NB4 (cell line): ENCODE measurements at places on chromosomes 1 and 21.

DNA sequence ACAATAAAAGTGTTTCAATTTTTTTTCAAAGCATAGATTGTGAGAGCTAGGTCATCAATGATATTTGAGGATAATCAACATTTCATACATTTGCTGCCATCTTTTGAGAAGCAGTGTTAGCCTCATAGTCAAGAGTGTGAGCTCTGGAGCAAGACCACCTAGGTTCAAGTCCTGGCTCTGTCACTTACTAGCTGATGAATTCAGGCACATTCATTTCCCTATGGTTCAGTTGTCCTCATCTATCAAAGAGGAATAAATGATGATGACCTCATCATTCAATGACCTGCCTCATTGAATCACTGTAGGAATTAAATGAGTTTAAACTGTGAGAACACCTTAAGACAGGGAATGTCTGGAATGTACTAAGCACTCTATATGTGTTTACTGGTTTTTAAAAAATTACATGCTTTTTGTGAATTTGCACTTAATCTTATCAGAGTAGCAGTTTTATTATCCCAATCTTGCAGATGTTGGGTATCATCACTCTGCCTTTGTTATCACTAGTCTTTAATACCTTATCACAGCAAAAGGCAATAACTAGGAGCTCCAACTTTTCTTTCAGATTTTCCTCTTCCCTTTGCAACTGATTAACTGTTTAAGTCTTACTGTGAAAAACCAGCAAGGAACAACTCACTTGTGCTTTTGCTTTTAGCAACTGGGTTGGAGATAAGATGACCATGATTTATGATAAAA lies 47.4 kb downstream of the SLC30A10 start:
- DNase-seq: no peak

GRCh38 chr21:31848326-31848985 lies 24.4 kb upstream of the HUNK start:
- no peak for DNase-seq

DNA sequence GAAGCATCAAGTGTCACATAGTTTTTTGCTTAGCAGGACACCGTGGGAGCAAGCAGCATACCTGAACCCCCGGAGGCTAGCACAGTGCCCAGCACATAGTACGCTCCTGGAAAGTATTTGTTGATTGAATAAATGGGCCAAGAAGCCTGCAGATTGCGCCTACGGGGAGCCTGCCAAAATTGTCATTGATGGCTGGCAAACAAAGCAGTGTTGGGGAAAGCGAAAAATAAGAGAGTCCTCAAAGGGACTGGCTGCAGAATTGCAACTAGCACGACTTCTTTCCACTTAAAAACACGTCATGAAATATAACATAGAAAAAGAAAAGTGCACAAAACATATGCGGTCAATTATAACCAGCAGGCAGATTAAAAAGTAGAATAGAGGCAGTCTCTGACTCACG lies 125.2 kb upstream of the GALNT2 start:
- DNase-seq: no peak

DNA sequence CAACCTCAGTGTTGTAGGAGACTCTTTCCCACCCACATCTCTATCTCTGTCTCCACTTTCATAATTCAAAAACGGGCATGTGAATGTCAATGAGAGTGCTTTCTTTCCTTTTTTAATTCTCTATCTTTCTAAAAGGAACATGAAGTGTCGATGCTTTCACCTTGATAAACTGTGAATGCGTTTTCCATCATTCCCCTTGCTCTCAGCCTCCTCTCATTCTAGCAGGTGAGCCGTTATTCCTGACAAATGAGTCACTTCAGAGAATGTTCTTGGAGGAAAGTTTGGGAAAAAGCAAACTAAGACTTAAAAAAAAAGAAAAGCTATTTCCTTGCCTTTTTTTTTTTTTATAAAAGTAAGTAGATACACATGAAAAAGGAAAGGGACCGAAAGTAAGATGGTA lies 226.0 kb upstream of the C1orf87 start:
- no peak for DNase-seq

DNA sequence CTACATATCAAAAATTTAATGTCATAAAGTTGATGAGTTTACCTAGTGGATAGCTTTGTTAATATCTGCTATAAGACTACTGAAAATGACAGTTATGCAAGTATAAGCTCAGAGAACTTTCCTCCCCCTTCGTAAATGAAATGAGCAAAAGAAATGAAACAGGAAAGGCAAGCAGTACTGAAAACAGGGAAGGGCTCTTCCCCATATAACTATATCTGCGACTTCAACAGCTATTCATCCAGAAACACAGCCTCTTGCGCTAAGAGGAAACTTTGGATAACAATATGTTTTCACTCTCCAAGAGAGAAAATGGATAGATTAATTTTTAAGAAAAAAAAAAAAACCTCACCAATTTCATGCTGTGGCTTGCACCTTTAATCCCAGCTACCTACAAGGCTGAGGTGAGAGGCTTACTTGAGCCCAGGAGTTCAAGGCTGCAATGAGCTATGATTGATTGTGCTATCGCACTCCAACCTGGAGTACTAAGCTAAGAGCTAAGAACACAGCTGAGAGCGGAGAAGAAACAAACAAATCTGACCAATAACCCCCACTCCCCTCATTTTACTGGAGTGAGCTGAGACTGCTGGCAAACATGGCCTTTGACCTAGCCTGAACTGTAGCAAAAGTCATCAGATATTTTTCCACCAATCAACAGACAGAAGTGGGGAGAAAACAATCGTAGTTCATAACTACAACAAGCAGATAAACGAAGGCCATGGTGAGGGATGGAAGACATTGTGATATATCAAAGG lies 29.0 kb downstream of the METTL18 start:
- DNase-seq: no peak

DNA sequence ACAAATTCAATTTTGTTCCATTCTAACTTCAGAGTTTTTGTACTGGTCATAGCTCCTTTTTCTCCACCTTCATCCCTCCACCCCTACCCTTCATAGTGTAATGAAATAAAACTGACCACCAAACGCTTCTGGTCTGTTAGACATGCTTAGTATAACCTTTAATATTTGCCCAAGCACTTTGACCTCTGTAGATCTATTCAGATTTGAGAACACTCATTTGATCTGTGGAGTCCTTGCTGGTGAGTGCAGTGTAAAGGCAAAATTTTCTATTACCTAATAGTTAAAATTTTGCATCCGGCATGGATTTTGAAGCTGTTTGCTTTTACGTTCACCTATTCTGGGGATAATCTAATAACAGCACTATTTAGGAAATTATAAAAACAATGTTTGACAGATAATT lies 41.2 kb downstream of the TMEM200B start:
- no peak for DNase-seq

DNA sequence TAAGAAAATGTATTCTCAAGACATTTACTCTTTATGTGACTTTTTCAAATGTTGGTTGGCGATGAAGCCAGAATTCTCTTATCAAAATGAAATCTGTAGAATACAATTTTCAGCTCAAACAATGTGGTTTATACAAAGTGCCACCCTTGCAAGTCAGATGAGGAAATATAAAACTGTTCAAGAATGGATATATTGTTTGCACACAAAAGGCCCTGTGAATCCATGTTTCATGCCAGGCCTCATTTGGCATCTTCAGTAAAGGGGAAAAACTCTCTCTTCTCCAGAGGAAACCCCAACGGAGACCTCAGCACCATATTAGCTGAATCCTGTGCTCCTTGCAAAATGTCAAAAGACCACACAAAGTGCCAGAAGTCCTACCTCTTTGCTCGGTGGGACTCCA lies 310.4 kb downstream of the RRAGC start:
- DNase-seq: no peak

GRCh38 chr1:170200161-170200560 lies 54.4 kb downstream of the NTMT2 start:
- no peak for DNase-seq

GRCh38 chr21:28112511-28112910 lies 880.2 kb downstream of the LTN1 start:
- DNase-seq: no peak

- DNase-seq: peak; percentile 61
Measured at GRCh38 chr1:1014799-1015681, 1.7 kb downstream of the ISG15 start.

- no peak for DNase-seq
Measured at GRCh38 chr1:20987831-20988825, 188.6 kb downstream of the EIF4G3 start.

GRCh38 chr1:112507921-112508277 lies 866 bp upstream of the WNT2B start:
- DNase-seq: no peak

DNA sequence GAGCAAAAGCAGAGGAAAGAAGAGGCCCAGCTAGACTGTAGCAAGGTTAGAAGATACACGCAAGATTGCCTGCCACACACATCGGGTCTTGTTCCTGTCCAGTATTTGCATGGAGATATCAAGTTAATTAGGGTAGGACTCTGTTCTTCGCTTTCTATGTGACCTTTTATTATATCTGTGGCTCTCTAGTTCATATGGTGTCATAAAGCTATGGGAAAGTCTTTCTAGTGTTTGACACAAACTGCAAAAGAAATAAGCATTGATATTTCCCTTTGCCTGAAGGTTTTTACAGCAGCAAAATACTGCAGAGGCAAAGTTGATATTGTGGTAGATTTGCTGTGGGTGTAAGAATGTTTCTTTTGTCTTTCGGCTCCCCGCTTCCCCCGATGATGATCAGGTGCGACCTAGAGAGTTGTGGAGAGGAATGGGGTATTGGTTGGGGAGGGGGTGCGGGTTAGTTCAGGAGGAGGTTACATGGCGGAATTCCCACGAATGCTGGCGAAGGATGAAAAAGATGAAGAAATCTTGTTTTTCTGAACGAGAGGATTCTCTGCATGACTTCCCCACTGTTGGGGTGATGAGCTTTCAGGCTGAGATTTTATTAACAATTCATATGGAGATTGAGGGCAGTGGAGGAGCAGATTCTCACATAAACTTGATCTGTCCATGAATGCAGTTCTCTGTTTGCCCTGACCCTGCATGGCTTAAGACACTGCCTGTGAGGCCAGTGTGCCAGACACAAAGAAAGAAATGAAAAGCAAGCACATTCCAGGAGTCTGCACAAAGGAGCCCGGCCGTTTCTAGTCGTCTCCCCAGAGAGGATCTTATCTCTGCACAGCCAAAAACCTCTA lies 550.2 kb downstream of the USP25 start:
- DNase-seq: no peak

DNA sequence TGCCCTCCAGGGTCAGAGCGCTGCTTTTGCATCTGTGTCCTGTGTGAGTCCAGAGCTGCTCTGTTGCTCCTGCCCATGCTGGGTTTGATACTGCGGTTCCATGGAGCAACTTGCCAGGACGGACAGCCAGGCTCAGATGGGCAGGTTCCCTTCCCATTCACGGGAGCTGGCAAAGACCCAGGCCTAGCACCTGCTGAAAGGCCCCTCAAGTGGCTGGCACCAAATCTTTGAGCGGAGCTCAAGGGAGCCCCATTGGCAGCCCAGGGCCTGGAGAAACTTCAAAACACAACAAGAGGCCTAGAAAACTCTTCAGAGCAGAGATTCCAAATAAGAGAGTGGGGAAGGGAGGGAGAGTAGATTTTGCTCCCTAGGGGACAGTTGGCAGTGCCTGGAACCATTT lies 97.2 kb downstream of the ACTL8 start:
- DNase-seq: no peak

DNA sequence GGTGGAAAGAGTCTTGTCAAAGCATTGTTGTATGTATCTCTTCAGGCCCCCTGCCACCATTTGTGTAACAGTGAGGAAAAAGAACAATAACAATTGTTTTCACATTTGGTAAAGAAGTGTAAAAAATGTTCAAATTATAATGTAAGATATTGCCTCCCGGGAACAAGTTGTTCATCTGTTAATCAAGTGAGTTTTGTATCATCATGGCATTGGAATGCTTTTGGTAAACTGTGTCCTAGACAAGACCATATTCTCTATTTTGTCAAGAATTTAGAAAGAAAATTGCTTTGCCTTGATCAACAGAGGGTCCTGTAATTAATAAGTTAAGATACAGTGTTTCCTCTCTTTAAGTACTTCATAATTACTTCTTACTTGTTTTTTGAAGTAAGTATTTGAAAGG lies 692.0 kb upstream of the NR5A2 start:
- no peak for DNase-seq

- no peak for DNase-seq
Measured at GRCh38 chr1:37553598-37553926, 531 bp downstream of the SNIP1 start.

DNA sequence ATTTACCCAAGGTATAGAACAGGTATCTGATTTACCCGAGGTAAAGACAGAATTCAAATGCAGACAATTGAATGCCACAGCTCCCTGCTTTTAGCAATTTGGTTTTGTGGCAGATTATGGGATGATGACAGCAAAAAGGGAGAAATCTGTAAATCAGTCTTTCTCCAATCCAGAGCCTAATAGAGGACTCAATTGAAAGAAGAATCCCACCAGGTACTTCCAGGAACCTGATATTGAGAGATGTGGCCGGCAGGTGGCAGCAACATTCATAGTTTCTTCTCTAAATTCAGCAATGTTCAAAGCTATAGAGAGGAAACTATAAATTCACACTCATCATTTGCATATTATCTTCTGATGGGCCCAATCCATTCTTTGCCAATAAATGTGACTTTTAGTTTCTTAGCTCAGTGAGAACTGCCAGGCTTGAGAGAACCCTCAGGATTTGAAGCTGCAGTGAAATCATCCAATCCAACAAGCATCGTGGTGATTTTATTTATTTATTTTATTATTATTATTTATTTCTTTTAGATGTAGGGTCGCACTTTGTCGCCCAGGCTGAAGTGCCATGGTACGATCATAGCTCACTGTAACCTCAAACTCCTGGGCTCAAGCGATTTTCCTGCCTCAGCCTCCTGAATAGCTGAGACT lies 9.8 kb upstream of the PHACTR4 start:
- DNase-seq: peak; percentile 76

- DNase-seq: peak; percentile 61
Measured at GRCh38 chr1:154485106-154485505, 16.9 kb upstream of the TDRD10 start.

DNA sequence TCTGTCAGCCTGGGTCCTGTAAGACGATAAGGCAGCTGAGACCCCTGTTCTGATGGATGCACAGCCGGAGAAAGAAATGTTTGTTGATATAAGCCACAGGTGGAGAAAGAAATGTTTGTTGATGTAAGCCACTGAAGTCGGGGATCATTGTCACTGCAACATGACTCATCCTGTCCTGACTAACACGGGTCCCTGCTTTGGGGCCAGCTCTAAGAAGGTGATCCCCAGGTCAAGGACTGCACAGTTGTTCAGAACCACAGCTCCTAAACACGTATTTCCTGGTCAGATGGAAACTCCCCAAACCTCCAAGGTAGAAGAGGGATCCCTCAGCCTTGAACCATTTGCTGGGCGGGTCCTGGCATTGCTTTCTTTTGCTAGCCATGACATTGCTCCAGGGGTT lies 86.4 kb upstream of the IGSF21 start:
- no peak for DNase-seq
